GM23338 (cell line): ENCODE measurements at places on chromosomes 1 and 21. TPM values are rescaled to one million over a fixed set of nuclear protein-coding genes. Genes with fewer than 3 reads are reported as not detected.

- DNase-seq: no peak
These were observed 77.8 kb downstream of the LHX9 start for GRCh38 chr1:197994907-197995407.

DNA sequence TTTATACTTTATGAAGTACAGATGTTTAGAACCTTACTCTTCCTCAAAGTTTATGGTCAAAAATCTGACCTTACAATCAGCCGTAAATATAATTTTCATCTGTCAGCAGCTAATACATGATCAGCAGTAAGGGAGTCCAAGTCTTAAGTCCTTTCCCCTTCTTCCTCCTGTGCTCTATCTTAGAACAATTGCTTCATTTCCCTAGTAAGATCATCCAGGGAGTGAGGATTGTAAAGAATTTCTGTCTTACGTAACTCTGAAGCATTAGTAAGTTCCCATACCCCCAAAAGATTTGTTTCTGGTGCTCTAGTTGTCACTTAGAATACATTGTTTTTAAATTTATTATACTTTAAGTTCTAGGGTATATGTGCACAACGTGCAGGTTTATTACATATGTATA lies 2.1 kb downstream of the SETDB1 start:
- no peak for DNase-seq

DNA sequence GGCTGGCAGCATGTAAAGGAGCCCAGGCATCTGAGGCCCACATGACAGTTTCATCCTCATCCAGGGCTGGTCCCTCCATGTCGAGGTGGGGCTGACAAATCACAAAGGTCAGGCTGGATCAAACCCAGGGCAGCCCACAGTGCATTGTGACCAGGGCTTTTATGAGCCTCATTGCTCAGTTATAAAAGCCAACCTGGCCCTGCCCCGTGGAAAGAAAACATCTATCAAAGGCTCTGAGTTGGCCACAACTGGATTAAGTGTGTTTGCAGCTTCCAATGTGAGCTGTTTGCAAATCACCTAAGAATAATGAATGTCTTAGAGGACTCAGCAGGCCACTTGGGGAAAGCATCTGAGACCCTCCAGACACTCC lies 45.4 kb downstream of the GRHL3 start:
- no peak for DNase-seq

The CAPN8 gene
- not detected in 2 replicates for polyA plus RNA-seq
